ENCODE measurements at places on chromosomes 7 and 10. TPM values are rescaled to one million over a fixed set of nuclear protein-coding genes. Genes with fewer than 3 reads are reported as not detected.

DNA sequence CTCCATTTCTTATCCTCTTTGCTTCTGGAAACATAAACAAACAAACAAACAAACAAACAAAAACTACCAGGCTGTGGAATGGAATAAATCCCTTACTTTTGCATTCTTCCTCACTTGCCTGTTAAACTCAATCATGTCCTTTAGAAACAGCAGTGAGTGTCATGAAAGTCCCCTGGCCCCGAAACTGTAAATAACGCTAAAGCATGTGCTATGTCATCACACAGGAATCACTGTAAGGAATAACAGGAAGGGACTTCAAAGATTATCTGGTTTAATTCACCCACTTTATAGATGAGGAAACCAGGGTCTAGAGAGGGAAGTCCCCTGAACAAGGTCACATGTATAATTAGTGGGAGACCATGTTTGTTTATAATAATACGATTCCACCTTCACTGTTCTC, 159.4 kb upstream of the MEOX2 start:
- DNase-seq, result no peak

GRCh38 chr7:55124989-55125875, 106.4 kb downstream of the EGFR start:
- DNase-seq, result no peak

- no peak for DNase-seq
Observed at GRCh38 chr10:74186678-74187077, 35.7 kb downstream of the ADK start.

GRCh38 chr10:61628151-61628874, 34.4 kb upstream of the CABCOCO1 start:
- peak; percentile 68 for DNase-seq

DNA sequence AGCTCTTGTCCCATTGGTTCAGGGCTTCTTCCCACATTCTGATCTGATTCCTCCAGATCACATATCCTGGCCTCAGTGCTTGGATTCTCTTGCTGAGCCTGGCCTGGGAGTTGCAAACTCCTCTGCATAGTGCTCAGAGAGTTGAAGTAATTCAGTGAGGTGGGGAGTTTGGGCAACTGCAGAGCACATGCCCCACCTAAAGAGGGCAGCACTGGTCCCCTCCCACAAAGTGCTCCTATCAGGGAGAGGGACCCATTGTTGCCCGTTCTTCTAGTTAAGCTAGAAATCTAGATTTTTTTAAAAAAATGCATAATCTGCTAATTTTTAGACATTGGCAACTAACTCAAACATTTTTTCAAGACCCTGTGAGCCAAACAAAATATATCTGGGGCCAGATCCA, 45.1 kb downstream of the CHN2 start:
- no peak for DNase-seq

- no peak for DNase-seq
Observed at GRCh38 chr7:150945853-150946420, 32.2 kb downstream of the KCNH2 start.

The GNAI1 gene
- 66.9 TPM for total RNA-seq

The GOLGA7B gene
- not detected for total RNA-seq

All from HFFc6 (cell line).